ENCODE measurements at places on chromosomes 6 and 20.

GRCh38 chr6:1601158-1602048 is 8.3 kb upstream of the FOXC1 start:
- DNase-seq = no peak

DNA sequence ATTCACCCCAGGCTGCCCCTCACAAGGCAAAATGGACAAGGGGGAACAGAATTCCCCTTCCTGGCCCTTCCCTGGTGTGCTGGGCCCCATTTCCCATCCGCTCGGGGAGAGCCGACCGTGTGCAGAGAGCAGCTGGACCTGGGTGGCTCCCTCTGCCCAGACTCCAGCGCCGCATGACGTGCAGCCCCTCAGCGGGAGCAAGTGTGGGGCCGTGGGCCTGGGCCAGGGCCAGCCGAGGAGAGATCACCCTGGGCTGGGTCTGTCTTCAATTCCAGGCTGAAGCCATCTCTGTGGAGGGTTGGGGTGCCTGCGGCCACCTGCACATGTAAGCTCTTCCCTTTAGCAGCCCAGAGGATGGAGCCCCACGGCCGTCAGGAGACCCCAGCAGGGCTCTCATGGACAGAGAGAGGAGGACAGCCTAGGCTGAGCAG is 241.8 kb downstream of the TTLL2 start:
- DNase-seq = no peak

- DNase-seq = no peak
These were observed 246.7 kb upstream of the AFDN start for GRCh38 chr6:167579806-167580618.

GRCh38 chr6:32885698-32886286 is 31.8 kb downstream of the PSMB9 start:
- DNase-seq = no peak

GRCh38 chr20:48777005-48777404 is 50.8 kb downstream of the PREX1 start:
- DNase-seq = no peak

- no peak for DNase-seq
These were observed 160.4 kb upstream of the TAB2 start for GRCh38 chr6:149157126-149157525.

DNA sequence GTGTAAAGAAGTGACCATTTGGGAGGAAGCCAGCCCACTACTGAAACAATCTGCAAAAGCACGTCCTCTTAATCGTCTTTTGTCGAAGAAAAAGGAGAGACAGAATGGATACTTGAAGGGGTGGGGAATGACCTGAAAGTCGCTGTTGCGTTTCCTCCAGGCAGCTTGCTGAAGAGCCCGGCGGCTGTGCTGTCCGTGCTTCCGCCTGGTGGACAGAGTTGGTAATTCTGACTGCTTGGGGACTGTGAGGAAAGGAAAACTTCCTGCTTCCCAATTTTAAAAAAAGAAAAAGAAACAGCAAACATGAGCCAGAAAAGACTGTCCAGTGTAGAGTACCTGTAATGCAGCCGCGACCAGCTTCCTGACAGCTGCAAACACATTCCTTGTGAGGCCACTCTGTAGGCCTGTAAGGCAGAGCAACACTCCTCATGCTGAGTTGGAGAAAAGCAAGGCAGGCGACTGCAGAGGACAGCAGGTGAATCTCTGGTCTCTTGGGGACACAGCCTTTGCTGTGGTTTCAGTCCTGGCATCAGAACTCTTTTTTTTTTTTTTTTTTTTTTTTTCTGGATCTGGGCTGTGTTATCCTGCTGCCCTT is 251.1 kb upstream of the TBX18 start:
- DNase-seq = peak; percentile 78

GRCh38 chr6:169829786-169830185 is 78.4 kb downstream of the ERMARD start:
- no peak for DNase-seq

All from brain microvascular endothelial cell (primary cell).